Fibroblast of skin of right biceps (primary cell): ENCODE measurements at places on chromosomes 5 and 9.
A peak's percentile ranks its signal among the peaks of the same experiment; 100 is the strongest.

DNA sequence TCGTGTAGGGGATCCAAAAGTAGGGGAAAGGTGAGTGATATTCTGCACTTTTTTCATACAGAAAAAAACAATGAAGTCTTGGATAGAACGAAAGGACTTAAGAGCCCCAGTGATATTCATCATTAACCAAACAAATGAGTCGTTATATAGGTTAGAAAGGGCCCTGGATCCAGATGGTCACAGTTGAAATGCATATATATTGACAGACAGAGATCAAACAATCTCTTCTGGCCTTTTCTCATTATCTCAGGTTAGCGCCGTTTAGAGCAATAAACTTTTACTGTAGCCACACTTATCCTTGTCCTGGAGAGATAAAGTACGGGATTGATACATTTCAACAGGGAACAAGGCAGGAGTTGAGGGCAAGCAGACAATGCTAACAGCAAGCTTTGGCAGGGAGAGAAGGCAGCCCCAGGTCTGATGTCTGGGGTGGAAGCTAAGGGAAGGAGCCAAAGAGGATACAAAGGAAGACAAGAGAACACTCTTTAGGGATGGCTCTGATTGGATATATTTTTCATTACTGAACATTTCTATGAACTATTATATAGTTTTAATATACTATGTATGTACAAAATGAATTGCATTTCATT is 77.0 kb downstream of the LIFR start:
- no peak for DNase-seq

DNA sequence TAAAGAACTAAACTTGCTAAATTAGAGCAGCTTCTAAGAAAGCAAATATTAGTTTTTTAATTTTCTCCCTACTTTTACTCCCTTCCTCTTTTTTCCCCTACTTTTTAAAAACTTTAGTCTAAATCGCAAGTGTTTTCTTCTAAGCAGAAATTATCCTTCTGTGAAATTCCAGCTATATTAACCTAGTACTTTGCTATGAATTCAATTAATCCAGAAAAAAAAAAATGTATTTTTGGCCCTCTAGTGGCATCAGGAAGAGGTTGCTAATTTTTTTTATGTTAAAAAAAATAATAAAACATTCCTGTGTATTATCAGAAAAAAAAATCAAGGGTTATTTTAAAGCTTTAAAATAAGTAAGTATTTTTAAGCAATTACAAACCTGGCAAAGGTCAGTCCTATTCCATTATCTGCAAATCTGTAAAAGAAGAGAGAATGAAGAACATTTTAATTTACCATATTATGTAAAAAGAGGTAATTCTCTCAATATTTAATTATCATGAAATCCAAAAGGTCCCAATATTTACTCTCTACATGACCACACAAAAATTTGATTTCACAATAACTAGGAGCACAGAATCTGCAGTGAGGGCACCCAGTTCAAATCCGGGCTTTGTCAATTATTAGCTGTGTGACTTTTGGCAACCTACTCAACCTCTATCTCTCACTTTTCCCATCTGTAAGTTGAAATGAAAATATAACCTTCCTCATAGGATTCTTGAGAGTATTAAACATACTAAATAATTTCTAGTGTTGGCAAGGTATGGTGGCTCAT is 52.0 kb downstream of the CEMIP2 start:
- DNase-seq, result no peak

DNA sequence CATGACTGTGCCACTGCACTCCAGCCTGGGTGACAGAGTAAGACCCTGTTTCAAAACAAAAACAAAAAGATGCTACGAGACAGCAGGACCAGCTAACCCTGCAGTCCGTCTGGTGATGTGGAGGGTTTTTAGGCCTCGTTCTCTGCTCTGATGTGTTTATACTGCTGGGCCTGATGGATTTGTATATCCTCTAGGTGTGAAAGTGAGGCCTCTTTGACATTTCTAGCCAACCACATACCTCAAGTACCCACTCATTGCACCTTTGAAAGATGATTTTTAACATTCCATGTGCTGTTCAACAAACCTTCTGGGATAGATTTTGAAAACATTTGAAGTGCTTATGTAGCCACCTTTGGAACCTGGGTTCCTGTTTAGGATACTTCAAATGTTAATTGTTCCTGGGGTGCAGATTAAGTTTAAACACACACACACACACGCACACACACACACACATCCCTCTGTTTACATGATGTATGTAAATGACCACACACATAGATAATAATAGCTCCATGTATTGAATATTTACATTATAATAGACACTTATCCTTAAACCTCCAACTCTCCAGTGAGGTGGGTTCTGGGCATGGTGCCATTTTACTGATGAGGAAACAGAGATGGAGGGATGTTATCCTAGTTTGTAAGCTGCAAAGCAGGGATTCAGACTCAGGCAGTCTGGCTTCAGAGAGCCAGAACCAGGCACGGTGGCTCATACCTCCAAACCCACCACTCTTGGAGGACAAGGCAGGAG is 48.8 kb upstream of the GOLPH3 start:
- DNase-seq, result peak; percentile 23

DNA sequence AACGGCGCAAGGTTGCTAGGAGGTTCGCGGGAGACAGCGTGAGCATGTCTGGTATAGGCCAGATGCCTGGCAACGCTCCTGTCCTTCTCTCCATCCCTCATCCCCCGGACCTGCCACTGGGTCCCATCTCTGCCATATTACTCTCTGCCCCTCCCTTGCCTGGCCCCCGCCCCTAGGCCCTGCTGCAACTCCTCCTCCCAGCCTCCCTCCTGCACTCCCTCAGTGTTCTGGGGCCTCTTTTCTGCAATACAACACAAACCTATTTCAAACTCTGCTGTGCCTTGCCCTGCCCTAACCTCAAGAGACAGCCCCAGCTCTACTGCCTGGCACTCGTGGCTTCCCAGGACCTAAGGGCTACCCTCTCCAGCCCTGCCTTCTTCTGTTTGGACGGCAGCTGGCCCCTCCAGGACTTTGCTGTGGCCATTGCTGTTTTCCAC is 8.9 kb upstream of the DBN1 start:
- no peak for DNase-seq

DNA sequence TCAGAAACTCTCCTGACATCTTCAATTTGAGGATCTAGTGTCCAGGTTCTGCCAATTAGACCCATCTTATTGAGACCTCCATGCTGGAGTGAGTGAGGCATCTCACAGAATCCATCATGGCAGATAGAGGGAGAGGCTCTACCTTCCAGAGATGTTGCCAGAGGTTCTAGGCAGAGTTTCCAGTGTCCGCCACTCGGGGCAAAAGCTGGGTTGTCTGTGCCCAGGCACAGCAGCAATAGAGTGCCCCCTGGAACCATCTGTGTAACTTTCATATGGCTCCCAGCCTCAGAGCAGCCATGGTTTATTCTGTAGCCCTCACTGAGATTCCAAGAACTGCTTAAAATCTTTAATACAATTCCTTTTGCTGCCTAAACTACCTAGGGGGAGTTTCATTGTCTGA is 16.6 kb upstream of the CCDC112 start:
- no peak for DNase-seq

- DNase-seq, result peak; percentile 96
These were observed 34.0 kb downstream of the PUM3 start for GRCh38 chr9:2809692-2810419.

GRCh38 chr5:67268231-67269021 is 71.8 kb upstream of the CD180 start:
- peak; percentile 94 for DNase-seq

GRCh38 chr5:170112876-170113521 is 7.3 kb downstream of the FOXI1 start:
- no peak for DNase-seq

- no peak for DNase-seq
These were observed 733 bp downstream of the ANGPTL2 start for GRCh38 chr9:127121628-127122175.

GRCh38 chr5:165231821-165232508 is 1726.5 kb downstream of the MAT2B start:
- no peak for DNase-seq

- DNase-seq, result no peak
These were observed 182.8 kb downstream of the PTTG1 start for GRCh38 chr5:160604484-160604883.

- peak; percentile 92 for DNase-seq
These were observed 3.5 kb upstream of the EXOSC2 start for GRCh38 chr9:130689937-130690700.
